ENCODE measurements at places on chromosomes 2 and 18.

GRCh38 chr2:182064019-182064778 is 78.5 kb downstream of the PPP1R1C start:
- no peak for DNase-seq

DNA sequence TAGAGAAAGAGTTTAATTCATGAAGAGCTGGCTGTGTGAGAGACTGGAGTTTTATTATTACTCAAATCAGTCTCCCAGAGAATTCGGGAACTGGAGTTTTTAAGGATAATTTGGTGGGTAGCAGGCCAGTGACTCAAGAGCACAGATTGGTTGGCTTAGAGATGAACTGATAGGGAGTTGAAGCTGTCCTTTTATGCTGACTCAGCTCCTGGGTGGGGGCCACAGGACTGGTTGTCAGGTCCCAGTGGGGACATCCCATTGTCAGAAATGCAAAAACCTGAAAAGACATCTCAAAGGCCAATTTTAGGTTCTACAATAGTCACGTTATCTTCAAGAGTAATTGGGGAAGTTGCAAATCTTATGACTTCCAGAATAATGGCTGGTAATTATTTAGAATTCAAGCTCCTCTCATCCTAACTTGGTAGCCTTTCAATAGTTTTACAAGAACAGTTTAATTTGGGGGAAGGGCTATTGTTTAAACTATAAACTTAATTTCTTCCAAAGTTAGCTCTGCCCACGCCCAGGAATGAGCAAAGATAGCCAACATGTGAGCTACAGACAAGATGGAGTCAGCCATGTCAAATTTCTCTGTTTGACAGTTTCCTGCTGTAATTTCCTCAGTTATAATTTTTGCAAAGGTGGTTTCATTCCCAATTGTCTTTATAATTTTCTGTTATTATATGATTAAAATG is 149.4 kb upstream of the SLC39A10 start:
- no peak for DNase-seq

GRCh38 chr2:208253600-208254117 is 1.2 kb downstream of the IDH1 start:
- no peak for DNase-seq

- DNase-seq: no peak
Measured at GRCh38 chr18:21769206-21769605, 28.6 kb downstream of the MIB1 start.

DNA sequence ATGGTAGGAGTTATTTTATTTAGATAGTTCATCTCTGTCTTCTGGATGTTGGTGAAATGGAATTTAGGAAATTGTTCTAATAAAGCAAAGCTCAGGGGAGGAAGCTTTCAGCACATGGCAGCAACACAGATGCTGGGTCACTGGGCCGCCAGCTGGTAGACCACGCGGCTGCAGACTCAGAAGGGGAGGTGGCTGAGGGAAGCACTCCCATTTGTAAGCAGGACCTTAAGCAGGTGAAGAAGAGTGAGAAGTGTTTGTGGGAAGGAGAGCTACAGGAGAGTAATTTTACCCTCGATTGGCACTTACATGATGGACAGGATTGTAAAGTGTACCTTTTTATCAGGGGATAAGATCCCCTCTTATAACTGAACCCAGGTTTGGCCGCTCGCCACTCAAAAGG is 24.4 kb downstream of the NMS start:
- DNase-seq: no peak

- DNase-seq: no peak
Measured at GRCh38 chr18:63017977-63018376, 301.6 kb downstream of the BCL2 start.

- DNase-seq: no peak
Measured at GRCh38 chr2:85421260-85422071, 3.0 kb downstream of the SH2D6 start.

Measured in stimulated activated CD8-positive, alpha-beta memory T cell treated with anti-CD3 and anti-CD28 coated beads, Interleukin-4, amount 100 ng/mL, for 1 hour (primary cell).